ENCODE measurements at places on chromosomes 7 and 10.

DNA sequence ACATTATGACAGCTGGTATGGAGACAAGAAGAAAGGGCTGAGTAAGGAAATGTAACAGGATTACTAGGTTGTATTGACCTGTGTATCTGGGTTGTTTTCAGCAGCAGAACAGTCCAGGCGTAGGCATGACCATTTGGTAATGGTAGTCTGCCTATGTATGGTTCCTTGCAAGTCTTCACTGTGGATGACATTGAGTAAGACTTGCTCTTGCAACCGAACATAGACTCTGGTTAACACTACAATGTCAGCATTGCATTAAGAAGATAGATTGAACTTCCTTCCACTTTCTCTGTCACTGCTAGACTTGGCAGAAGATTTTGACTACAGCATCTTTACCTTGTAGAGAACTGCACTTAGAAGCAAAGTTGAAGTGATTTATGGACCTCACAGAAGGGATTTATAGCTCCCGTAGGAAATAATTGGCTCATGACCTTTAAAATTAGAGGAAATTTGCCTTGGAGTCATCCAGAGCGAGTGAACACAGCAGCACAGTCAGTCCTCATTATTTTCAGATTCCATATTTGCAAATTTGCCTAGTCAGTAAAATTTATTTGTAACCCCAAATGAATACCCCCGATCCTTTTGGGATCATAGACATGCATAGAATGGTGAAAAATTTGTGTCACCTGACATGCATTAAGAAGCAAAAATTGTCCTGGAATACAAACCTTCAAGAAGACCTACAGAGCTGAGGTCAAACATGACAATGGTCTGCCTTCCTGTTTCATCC is 79.6 kb upstream of the STRIP2 start:
- H3K4me3 ChIP-seq = no peak overlapping the region
- H3K36me3 ChIP-seq = no peaks in the 10 kb centered on the region
- DNase-seq = no peak
- H3K4me1 ChIP-seq = no peaks in the 10 kb centered on the region
- H3K27ac ChIP-seq = no peak overlapping the region
- H3K27me3 ChIP-seq = no peaks in the 10 kb centered on the region

DNA sequence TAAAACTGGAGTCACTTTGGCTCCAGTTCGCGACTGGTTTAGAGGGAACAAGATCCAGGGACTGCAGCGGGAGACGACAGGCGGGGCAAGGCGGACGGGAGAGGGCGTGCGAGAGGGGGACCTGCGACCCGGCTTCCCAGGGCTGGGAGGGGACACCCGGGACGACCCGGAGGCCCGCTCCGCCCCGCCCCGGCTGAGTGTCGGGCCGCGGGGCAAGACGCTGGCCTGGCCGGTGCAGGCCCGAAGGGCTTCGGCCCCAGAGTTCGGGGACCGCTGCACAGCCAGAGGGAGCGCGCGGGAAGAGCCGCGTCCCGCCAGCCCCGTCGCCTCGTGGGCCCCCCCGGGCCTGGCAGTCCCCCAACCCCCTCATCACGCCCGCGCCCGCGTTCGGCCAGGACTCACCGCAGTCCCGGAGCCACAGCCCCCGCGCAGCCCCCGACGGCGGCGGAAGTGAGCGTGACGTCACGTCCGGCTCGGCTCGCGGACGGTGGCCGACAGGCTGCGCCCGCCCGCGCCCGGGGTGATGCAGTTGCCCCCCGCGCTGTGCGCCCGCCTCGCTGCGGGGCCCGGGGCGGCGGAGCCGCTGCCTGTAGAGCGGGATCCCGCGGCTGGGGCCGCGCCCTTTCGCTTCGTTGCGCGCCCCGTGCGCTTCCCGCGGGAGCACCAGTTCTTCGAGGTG is at the start of the genes TUBGCP2 and ZNF511:
Gene TUBGCP2 (minus strand): TSS at position 452 of the 679 bp plus-strand sequence. CDS start 5,931 bp downstream, outside the sequence.
Gene ZNF511 (plus strand): TSS at position 494 of the 679 bp plus-strand sequence. CDS start 30 bp downstream, at position 524.
- H3K36me3 ChIP-seq = peaks cover 27% of the 10 kb centered on the region
- peak within 1 kb of the TSS; percentile 100 for H3K27ac ChIP-seq
- peak; percentile 71 for DNase-seq
- H3K4me1 ChIP-seq = peaks cover 18% of the 10 kb centered on the region
- H3K4me3 ChIP-seq = peak within 1 kb of the TSS; percentile 98
- H3K27me3 ChIP-seq = no peaks in the 10 kb centered on the region

DNA sequence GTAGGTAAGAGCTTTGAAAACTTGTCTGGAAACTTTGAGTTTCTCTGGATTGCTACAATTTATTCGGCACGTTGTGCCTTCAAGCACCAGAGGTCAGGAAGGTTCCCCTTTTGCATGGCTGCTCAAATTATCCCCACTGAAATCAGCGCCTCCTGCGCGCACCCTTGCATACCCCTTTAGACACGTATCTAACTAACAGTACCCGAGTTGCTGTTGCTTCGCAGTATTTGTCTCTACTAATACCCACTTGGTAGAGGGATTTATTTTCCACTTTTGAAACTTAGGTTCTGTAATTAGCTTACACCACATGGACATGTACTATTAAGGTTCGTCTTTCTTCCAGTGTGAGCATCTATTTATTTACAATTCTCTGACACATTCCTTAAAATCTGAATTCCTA is 1.6 kb downstream of the MEOX2 start:
- H3K36me3 ChIP-seq = no peaks in the 10 kb centered on the region
- peaks cover 59% of the 10 kb centered on the region for H3K27me3 ChIP-seq
- no peak overlapping the region for H3K4me3 ChIP-seq
- no peaks in the 10 kb centered on the region for H3K4me1 ChIP-seq
- H3K27ac ChIP-seq = no peak overlapping the region
- no peak for DNase-seq

DNA sequence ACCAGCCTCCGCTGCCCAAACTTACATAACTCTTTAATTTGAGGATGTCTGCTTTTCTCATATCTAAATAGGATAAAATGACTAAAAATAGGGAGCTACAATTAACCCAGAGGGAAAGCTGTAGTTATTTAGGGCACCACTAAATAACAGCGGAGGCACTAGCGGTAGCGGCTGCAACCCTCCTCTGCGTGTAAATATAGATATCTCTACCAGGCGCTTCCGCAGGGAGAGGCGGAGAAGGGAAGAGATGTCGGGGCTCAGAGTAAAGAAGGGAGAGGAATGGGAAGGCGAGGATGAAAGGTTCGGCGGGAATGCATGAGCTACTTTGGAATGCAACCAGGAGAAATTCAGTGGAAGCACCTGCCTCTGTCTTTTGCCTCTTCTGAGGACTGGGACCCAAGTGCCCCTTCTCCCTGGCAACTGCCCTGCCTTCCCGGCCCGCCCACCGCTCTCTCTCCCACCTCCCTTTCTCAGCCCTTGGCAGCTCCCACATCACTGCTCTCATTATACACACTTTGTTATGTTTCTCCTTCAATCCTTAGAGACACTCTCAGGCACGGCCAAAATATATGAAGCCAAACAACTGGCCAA is 698.3 kb downstream of the PARD3 start:
- no peak for DNase-seq
- H3K27me3 ChIP-seq = no peaks in the 10 kb centered on the region
- no peak overlapping the region for H3K4me3 ChIP-seq
- no peaks in the 10 kb centered on the region for H3K4me1 ChIP-seq

- DNase-seq = no peak
- peaks cover 6% of the 10 kb centered on the region for H3K4me1 ChIP-seq
- H3K4me3 ChIP-seq = no peak overlapping the region
- no peaks in the 10 kb centered on the region for H3K27me3 ChIP-seq
Observed at GRCh38 chr7:77289387-77289786, 89.8 kb upstream of the FGL2 start.
